Esophagus mucosa (tissue), 1 donor: ENCODE measurements at places on chromosomes 5 and 9. TPM values are rescaled to one million over a fixed set of nuclear protein-coding genes. Genes with fewer than 3 reads are reported as not detected.

- no peak for ATAC-seq
Measured at GRCh38 chr9:127039492-127039891, 82.9 kb downstream of the ANGPTL2 start.

DNA sequence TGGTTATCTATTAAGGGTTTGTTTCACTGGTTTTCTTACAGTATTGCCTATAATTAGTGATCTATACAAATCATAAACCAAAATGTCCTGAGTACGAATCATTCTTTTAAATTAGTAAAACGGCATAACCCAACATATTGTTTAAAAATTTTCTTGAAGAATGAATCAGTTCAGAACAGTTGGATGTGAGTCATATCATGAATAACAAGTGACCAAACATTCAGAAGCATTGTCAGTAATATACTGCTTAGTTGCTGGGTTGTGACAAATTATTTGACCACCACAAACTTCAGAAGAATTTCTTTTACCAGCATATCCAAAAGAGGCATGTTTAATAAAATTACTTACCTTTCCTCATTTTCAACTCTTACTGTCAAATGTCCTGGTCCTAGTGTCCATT lies 111.2 kb downstream of the UNC13B start:
- no peak for ATAC-seq

GRCh38 chr9:86128235-86128822 lies 29.0 kb upstream of the GOLM1 start:
- no peak for ATAC-seq

- no peak for ATAC-seq
Measured at GRCh38 chr9:18480662-18481093, 6.7 kb downstream of the ADAMTSL1 start.

DNA sequence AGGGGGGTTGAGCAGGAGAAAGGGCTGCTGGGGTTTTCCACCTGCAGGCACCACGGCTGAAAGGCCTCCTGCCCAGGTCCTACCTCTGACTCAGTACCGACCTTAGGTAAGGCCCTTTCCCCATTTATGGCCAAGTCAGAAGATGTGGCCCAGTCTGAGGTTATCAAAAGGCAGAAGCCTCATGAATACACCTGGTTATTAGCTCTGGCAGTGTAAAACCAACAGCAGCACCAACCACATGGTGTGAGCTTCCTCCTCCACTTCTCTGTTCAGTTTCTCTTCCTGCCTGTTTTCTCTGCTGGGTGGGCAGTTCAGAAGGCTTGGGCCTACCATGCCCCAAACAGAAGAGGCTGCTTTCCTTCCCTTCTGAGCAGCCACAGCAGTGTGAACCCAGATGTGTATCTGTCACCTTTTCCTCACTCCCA lies 86.9 kb downstream of the UGCG start:
- peak; percentile 48 for ATAC-seq

- no peak for ATAC-seq
Measured at GRCh38 chr5:134642931-134643530, 5.6 kb upstream of the SEC24A start.

DNA sequence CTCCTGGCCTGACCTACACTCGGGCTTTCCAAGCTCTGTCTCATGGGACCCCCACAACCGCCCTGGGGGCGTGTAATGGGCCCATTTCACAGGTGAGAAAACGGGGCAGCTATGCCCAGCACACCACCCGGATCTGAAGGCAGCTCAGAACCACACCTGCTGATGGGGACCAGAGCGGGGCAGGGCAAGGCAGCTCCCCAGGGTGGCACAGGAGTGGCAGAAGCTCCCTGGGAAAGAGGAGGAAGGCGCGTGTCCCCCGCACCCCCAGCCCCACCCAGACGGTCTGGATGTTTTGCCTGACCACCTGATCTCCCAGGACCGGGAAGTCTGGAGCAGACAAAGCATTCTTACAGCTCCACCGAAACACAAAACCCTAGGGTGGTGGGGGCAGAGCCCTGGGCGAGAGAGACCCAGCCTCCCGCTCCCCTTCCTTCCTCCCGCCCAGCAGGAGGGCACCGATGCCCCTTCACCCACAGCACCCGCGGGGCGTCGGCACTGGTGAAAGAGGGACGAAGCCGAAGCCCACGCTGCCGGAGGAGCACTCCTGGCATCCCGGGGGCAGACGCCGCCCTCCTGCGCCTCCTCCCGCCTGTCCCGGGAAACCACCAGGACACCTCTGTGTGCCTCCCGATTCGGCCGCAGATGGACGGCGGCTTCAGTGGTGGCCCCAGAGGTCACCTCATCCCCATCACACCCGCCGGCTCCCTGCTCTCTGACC lies 14.5 kb downstream of the NOTCH1 start:
- ATAC-seq, result no peak

DNA sequence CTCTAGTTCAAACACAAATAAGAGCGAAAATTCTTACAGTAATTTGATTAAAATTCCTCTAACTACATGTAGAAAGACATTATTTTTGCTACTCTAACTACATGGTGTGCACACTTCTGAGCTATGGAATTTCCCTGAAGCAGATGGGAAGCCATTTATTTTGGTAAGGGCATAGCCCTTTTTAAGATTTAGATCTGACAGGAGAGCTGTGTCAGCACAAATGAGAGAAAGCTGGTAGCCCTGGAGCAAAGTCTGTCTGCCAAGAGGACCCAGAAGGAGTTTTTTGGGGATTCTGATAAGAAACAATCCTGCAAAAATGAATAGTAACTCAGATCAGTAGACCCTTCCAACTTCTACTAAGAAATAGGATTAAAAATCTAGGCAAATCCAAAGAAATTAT lies 595.9 kb upstream of the MEF2C start:
- ATAC-seq, result no peak

SIT1 gene
- 0.44 TPM for total RNA-seq

HRH2 gene
- total RNA-seq, result 0.76 TPM

ZNF462 gene
- total RNA-seq, result 25.9 TPM

LCN2 gene
- 525 TPM for total RNA-seq

PRLR gene
- total RNA-seq, result 7.6 TPM
